ENCODE measurements at places on chromosomes 4 and X. TPM values are rescaled to one million over a fixed set of nuclear protein-coding genes. Genes with fewer than 3 reads are reported as not detected.

Gene XAGE2
- total RNA-seq: not detected

Gene XAGE1A
- total RNA-seq: not detected

Gene SMIM31
- not detected for total RNA-seq

Gene UGT2A3
- total RNA-seq: not detected

Gene HAND2
- 15.4 TPM for total RNA-seq

Gene ETFDH
- 19.7 TPM for total RNA-seq

Gene CYBB
- not detected for total RNA-seq

Gene RHOXF1
- not detected for total RNA-seq

Gene CITED1
- total RNA-seq: 2.0 TPM
